ENCODE measurements at places on chromosomes 12 and 14.

DNA sequence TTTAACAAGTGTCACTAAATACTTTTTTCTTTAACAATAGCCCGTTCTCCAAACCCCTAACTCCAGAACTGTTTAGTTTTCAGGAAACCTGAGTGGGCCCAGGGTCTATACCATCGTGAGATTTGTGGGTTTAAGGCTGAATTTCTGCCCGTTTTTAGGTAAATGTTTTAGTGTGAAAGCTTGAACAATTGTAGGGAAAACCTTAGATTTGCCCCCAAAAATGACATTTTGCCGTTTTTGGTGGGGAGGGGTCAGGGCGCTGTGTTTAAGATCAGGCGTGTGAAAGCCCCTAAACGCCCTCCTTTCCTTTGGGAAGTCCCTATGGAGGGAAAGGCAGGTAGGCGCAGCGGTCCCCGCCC, 320 bp upstream of the PRPF39 start:
- DNase-seq: no peak

DNA sequence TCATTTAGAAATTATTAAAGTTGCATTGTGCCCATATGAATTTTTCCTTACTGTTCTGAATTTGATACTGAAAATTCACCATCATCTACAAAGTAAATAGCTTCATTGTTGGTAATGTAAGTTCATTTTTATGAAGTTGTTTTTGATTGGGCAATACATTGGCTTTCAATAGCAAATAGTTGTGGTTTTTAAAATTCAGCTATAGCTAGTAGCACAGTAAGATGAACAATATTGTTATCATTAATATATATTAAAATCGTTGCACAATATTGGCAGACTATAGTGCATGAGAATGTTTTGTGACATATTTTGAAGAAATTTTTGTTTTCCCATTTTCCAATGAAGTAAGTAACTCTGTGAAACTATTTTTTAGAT, 575.0 kb downstream of the PRKD1 start:
- no peak for DNase-seq

DNA sequence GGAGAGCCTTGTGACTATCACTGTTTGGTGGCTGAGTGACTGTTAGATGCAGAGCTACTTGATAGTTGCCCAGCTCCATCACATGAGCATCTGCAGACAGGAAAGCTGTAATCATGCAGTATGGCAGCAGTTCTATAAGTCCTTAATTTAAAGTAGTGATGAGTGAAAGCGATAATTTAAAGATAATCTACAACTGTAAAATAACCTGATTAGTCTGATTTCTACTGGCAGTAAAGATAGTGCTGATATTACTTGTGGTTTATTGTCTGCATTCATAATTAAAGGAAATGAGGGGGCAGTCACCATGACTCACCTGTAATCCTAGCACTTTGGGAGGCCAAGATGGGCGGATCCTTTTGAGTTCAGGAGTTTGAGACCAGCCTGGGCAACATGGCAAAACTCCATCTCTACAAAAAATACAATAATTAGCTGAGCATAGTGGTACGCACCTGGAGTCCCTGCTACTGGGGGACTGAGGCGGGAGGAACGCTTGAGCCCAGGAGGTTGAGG, 41.2 kb upstream of the PLEKHD1 start:
- DNase-seq: no peak

DNA sequence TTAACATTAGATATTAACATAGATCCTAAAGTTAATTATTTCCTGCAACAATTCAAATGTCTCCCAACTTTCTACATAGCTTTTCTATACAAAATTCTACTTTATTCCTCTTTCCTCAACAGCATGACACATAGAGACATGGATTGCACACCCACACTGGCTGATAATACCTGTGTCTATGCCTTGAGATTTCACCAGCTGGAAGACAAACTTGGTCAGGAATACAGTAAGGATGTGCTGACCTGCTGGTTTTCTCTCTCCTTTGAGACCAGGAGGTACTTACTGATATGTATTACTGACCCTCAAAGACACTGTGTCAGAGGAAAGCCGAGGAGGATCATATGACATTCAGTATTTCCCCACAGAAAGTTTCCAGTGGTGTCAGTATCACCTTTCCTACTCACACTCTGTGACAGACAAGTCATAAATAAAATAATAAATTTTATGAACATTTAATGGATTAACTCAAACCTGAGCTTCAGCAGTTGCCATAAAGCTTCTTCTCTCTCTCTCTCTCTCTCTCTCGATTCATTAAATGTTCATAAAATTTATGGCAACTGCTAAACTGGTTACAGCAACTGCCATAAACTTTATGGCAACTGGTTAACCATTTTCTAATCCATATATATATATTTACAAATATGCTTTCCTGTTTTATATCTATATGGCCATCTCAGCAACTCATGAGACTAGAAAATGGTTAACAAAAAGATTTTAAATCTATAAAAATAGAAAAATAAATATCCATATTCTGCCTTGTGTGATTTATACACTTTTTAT, 22.7 kb downstream of the EIF2S3B start:
- DNase-seq: no peak

GRCh38 chr12:3275171-3276041, 198.2 kb downstream of the TSPAN9 start:
- DNase-seq: peak; percentile 89

GRCh38 chr12:64091186-64091585, 130.9 kb downstream of the KICS2 start:
- DNase-seq: no peak

DNA sequence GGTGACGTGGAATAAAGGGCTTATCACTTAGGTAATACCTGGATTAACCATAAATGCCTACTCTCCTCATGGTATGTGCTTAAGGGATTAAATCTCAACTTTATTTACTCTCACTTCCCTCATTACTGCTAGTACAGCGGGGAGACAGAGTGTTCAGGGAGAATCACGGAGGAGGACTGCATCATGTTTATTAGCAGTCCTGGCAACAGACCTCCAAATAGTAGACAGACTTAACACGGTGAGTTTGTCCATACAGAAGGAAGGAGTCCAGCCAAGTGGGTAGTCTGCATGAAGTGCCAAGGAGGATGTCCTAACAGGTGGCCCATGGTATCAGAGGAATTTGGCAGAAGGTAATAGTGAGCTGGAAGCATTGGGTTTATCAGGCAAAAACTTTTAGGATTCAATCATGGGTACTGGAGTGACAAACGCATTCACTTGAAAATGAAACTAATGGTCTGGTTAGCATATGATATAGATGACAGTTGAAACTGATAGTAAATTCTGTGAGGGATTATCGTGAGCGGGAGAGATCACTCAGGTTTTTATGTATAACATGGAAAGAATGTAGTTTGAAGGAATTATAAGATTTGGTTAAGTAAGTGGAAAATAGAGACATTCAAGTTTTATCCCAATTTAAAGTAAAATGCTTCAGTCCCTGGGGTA, 471.8 kb downstream of the TMEM117 start:
- no peak for DNase-seq

GRCh38 chr12:10554756-10555481, 49.2 kb downstream of the EIF2S3B start:
- DNase-seq: no peak

DNA sequence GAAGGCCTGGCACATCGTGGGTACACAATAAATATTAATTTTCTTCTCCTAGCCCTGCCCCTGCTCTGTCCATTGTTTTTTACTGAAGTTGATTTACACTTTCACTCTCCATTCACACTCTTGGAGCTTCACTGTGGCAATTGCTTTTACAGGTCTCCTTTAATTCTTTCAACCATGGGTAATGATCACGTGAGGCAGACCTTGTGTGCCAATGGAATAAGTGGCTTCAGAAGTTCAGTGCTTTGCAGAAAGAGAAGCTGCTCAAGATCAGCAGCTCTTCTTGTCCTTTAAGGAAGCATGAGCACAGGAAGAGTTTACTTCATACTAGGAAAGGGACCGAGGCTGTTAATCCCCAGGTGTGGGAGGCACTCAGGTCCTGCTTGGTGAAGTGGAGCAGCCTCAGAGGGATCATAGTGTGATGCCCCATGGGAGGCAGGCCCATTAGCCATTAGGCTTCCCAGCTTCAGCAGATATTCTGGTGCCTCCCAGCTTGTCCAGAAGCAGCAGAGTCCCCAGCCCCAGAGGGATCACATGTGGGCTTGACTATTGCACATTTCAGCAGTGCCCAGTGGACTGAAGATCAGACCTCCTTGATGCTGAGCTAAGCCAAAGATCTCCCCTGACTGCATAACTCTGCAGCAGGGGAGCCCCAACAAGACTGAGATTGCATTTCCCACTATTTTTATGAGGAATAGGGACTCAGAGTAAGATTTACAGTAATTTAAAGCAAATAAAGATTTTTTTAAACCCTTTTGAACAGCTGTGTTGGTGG, 5.0 kb upstream of the SLC35F4 start:
- DNase-seq: no peak

DNA sequence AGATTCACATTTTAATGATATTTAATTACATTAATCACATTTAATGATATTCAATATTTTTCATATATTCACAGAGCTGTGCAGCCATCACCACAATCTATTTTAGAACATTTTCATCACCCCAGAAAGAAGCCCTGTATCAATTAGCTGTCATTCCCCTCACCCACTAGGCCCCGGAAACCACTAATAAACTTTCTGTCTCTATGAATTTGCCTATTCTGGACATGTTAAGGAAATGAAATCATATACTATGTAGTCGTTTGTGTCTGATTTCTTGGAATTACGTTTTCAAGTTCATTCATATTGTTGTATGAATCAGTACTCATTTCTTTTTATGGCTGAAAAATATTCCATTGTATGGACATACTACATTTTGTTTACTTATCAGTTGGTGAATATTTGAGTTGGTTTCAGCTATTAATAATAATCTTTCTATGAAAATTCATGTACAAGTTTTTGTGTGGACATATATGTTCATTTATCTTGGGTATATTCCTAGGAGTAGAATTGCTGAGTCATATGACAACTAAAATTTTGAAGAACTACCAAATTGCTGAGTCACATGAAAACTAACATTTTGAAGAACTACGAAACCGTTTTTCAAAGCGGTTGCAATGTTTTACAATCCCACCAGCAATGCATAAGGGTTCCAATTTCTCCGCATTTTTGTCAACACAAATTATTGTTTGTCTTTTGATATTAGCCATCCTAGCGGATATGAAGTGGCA, 11.7 kb upstream of the OTOGL start:
- no peak for DNase-seq

DNA sequence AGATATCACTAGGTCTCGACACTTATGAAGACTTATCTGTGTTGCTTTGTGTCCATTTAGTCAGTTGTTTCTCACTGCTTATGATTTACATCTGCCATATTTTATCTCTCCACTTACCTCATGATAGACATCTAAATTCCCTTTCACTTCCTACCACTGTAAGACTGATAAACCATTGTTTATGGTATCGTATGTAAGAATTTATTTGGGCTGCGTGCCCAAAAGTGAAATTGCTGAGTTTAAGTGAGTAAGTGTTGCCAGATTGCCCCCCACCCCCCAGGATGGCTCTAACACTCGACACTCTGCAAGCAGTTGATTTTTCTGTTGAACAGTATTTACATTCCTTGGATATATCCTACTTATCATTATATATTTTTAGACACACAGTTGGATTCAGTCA, 69.9 kb upstream of the MON2 start:
- DNase-seq: no peak

DNA sequence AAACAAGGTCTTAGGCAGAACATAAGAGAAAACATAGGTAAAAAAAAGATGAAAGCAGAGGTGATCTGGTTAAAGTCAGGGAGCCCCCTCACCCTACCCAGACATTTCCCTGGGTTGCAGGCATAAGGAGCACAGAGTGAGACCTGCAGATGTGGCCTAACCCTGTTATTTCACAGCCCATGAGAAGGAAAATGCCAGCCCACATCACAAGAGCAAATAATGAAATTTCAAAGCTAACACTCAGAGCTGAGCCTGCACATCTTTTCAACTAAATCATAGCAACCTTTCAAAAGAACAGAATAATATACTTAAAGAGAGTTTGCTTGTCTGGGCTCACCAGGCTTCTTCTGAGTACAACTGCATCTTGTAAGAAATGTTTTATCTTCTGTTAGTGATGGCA, 295.4 kb downstream of the RPAP3 start:
- DNase-seq: no peak

GRCh38 chr12:10365696-10366405, 24.0 kb downstream of the KLRK1 start:
- no peak for DNase-seq

All from urothelium cell line (cell line).